ENCODE measurements at places on chromosomes 6 and 20. TPM values are rescaled to one million over a fixed set of nuclear protein-coding genes. Genes with fewer than 3 reads are reported as not detected.

TFAP2C gene
- total RNA-seq = 13.7 TPM

UBE2V1 gene
- 66.8 TPM for total RNA-seq

ALDH5A1 gene
- total RNA-seq = 5.3 TPM

TBXT gene
- not detected for total RNA-seq

LCA5 gene
- total RNA-seq = 4.7 TPM

PCK1 gene
- total RNA-seq = 386 TPM

APMAP gene
- 166 TPM for total RNA-seq

RGS17 gene
- 3.2 TPM for total RNA-seq

TULP1 gene
- not detected for total RNA-seq

ZNF165 gene
- 0.38 TPM for total RNA-seq

TNFRSF21 gene
- 68.5 TPM for total RNA-seq

ASIP gene
- not detected for total RNA-seq

OR2H1 gene
- total RNA-seq = not detected

CLIC5 gene
- 28.2 TPM for total RNA-seq

KCNQ2 gene
- total RNA-seq = not detected

ZBTB9 gene
- total RNA-seq = 7.4 TPM

ARMH2 gene
- total RNA-seq = not detected

SPTLC3 gene
- total RNA-seq = 5.5 TPM

TRIM15 gene
- not detected for total RNA-seq

EEF1A2 gene
- total RNA-seq = 4.7 TPM
